ENCODE measurements at places on chromosomes 3 and 15. TPM values are rescaled to one million over a fixed set of nuclear protein-coding genes. Genes with fewer than 3 reads are reported as not detected.

The FETUB gene
- total RNA-seq: not detected

The IGF2BP2 gene
- 52.6 TPM for total RNA-seq

The ZNF660 gene
- 1.7 TPM for total RNA-seq

The ERICH6 gene
- not detected for total RNA-seq

The TM4SF4 gene
- not detected for total RNA-seq

The GP9 gene
- total RNA-seq: not detected

The WDR49 gene
- total RNA-seq: under 0.01 TPM

The CCDC54 gene
- total RNA-seq: not detected

The KBTBD12 gene
- not detected for total RNA-seq

The ACTRT3 gene
- 3.7 TPM for total RNA-seq

The SKOR1 gene
- total RNA-seq: 0.12 TPM

The SSR3 gene
- total RNA-seq: 630 TPM

The RABL3 gene
- 33.1 TPM for total RNA-seq
